ENCODE measurements at places on chromosomes 13 and 19. TPM values are rescaled to one million over a fixed set of nuclear protein-coding genes. Genes with fewer than 3 reads are reported as not detected.

CYP2A6 gene
- total RNA-seq, result not detected

PLIN5 gene
- 0.27 TPM for total RNA-seq

ZNF285 gene
- total RNA-seq, result 2.4 TPM

SULT2B1 gene
- total RNA-seq, result not detected

C1QTNF9B gene
- not detected for total RNA-seq

BIVM gene
- 16.2 TPM for total RNA-seq

PPAN gene
- total RNA-seq, result 81.1 TPM

PHF11 gene
- 12.4 TPM for total RNA-seq

PHLDB3 gene
- 22.9 TPM for total RNA-seq

JSRP1 gene
- 0.54 TPM for total RNA-seq

OR7A5 gene
- total RNA-seq, result under 0.01 TPM

KCNC3 gene
- 0.27 TPM for total RNA-seq

SERPINE3 gene
- under 0.01 TPM for total RNA-seq
